Right ventricle myocardium inferior (tissue), 1 donor: ENCODE measurements at places on chromosomes 5 and 9. TPM values are rescaled to one million over a fixed set of nuclear protein-coding genes. Genes with fewer than 3 reads are reported as not detected.

The CATSPER3 gene
- 1.1 TPM for total RNA-seq

The CMYA5 gene
- 886 TPM for total RNA-seq

The PCDHGA8 gene
- total RNA-seq = 9.7 TPM

The CCDC171 gene
- total RNA-seq = 1.6 TPM

The UGCG gene
- 12.8 TPM for total RNA-seq

The ZNF454 gene
- total RNA-seq = 1.8 TPM

The GRM6 gene
- not detected for total RNA-seq

The IL3 gene
- total RNA-seq = not detected

DNA sequence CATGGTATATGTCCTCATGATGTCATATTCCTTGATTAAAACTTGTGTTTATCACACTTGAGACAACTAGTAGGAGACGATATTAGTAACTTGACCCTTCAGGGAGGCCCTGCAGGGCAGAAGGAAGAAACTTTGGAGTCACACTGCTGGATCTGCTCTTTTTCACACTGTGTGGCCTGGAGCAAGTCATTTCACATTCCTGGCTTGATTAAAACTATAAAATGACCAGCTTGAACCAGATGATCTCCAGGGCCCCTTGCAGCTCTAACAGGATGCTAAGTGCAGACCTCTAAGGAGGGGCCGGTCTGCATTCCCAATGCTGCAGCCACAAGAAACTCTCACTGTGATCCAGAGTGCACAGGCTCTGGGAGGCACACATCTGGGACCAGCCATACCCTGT, 146.4 kb upstream of the ZNF366 start:
- no peak for DNase-seq

GRCh38 chr5:38403877-38404635, 145.7 kb downstream of the EGFLAM start:
- DNase-seq = no peak

- DNase-seq = no peak
Measured at GRCh38 chr5:1174122-1174936, 27.1 kb upstream of the SLC6A19 start.

DNA sequence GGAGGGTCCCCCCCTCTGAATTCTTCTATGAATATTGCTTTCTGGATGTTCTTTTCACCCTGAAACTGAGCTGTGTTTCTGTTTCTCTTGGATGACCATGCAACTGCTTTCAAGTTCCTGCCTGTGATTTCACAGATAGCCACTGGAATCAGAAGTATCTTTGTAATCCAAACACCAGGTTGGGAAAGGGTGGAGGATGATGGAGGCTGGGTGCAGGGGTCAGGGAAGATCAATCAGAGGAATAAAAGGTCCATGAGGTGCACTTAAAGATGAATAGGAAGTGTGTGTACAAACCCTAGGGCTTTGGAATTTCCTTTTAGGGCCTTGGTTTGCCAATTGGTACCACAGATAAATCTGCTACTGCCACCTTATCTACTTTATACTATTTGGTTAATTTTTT, 68.2 kb upstream of the AGXT2 start:
- DNase-seq = no peak

DNA sequence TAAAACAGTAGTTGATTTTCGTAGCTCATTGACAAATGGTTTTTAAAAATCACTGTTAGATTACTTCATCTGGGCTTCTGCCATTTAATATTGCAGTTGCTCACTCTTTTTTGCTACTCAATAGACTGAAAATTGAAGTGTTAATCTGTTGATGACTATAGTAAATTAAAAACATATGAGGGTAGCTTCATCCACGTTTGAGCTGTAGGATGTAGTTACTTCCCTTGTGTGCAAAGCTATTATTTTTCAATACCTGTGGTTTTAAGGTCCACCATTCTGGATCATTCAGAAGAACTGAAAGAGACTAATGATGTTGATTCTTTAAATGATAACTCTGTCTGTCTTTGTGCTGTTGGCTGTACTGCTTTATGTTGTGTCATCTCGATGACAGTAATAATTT, 74.7 kb downstream of the LNPEP start:
- no peak for DNase-seq

DNA sequence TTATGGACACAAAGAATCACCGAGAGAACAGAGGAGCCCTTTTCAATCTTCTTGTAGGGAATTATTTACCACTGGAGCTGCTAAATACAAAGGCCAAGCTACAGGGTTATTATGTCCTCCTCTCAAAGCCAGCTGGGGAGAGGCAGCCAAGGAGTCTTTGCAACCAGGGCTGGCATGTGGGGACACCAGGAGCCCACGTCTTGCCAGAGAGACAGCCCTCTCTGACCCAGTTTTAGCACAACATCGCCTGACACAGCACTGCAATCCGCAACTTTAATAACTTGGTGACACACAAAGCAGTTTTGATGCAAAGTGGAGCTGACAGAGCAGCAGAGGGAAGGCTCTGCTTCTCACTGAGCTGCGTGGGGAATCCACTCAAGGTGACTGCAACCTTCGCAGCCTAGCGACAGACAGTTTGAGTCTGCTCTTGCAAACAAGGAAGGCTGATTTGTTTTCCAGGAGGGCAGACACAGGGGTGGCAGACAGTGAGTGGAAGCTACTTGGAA, 33.6 kb downstream of the TLR4 start:
- no peak for DNase-seq

GRCh38 chr5:32388432-32389129, 56.0 kb downstream of the ZFR start:
- DNase-seq = no peak

DNA sequence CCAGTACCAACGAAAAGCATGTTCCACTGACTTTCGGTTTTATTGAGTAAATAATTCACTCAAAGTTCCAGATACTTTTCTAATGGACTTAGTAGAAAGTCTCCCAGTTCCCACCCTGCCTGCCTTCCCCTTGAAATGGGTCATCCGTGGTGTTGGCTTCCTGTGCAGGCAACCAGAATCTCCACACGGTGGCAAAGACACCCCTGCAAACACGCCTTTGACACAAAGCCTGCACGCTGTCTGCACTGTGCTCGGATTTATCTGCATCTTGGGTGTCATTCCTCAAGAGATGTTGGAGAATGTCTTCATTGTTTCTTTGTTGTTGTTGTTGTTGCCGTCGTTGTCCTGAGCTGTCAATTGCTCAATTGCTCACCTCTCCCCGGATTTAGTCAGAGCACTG, 150.0 kb upstream of the IRX2 start:
- DNase-seq = no peak

DNA sequence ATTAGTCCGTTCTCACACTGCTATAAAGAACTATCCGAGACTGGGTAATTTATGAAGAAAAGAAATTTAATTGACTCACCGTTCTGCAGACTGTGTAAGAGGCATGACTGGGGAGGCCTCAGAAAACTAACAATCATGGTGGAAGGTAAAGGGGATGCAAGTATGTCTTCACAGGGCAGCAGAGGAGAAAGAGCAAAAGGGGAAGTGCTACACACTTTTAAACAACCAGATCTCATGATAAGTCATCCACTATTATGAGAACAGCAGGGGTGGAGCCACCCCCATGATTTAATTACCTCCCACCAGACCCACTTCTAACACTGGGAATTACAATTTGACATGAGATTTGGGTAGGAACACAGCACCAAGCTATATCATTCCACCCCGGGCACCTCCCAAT, 26.6 kb downstream of the FST start:
- DNase-seq = no peak

DNA sequence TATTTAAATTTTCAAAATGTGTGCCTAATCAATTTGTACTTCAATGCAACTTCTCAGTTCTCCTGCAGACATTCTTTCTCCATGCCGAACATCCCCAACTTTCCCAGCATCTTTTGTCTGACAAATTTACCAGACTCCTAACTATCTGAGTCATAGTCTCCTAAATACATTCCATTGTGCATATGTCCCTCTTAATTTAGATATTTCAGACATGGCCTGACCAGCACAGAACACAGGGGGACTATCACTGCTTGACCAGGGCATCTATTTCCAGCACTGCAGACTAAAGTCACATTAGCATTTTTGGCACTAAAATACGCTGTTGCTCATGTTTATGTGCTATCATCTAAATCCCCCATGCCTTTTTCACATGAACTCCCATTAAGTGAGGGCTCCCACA, 71.9 kb downstream of the ITGA1 start:
- DNase-seq = no peak

DNA sequence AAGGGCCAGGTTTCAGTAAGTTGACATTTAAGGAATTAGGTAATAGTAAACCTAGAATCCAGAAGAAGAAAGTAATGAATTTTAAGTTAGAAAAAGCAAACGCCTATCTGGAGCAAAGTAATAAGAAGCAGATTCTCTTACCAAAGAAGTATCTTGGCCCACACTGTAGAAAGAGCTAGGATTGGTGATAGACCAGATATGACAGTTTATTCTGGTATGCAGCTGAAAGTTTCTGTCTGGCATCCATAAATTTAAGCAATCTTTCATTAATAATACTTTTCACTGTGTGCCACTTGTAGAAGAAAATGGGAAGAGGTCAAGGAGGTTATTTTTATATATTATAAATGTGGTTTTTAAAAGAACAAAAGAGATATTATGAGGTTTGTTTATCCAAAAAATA, 3.0 kb downstream of the RECK start:
- no peak for DNase-seq

GRCh38 chr9:12511726-12512125, 181.5 kb upstream of the TYRP1 start:
- DNase-seq = no peak

DNA sequence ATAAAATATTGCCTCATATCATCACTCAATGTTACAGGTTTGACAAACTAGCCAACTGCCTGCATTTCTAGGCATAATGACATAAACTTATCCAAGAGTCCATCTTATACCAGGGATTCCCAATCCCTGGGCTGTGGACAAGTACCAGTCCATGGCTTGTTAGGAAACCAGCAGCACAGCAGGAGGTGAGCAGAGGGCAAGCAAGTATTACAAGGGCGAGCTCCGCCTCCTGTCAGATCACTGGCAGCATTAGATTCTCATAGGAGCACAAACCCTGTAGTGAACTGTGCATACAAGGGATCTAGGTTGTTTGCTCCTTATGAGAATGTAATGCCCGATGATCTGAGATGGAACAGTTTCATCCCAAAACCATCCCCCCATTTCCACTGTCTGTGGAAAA, 144.9 kb downstream of the PRKACG start:
- DNase-seq = no peak

DNA sequence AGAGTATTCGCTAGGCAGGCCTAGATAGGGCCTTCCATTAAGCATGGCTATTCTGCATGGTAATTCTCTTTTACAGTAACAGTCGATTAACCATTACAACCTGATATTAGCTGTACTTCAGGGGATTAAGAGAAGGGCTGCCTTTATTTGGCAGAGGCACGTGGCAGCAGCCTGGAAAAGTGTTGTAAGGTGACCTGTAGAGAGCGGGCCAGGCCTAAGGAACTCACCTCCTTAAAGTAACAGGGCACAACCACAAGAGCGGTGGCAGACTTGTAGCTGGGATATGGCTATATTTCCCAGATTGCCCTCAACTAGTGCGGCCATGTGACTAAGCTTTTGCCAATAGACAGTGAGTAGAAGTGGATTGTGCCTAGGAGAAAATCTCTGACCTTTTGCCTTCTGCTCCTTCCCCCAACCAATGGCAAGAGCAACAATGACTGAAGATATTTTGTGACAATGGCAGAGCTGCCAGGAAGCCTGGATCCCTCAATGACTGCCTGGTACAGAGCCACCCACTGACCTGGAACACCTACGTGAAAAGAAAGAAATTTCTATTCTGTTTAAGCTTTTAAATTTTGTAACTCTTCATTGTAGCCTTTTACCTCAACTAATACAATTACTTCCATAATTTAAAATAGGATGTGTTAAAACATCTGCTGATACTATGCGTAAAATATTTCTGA, 18.9 kb upstream of the ANKRD34B start:
- DNase-seq = no peak

- DNase-seq = peak; percentile 72
Measured at GRCh38 chr9:13758936-13759335, 479.4 kb upstream of the MPDZ start.

DNA sequence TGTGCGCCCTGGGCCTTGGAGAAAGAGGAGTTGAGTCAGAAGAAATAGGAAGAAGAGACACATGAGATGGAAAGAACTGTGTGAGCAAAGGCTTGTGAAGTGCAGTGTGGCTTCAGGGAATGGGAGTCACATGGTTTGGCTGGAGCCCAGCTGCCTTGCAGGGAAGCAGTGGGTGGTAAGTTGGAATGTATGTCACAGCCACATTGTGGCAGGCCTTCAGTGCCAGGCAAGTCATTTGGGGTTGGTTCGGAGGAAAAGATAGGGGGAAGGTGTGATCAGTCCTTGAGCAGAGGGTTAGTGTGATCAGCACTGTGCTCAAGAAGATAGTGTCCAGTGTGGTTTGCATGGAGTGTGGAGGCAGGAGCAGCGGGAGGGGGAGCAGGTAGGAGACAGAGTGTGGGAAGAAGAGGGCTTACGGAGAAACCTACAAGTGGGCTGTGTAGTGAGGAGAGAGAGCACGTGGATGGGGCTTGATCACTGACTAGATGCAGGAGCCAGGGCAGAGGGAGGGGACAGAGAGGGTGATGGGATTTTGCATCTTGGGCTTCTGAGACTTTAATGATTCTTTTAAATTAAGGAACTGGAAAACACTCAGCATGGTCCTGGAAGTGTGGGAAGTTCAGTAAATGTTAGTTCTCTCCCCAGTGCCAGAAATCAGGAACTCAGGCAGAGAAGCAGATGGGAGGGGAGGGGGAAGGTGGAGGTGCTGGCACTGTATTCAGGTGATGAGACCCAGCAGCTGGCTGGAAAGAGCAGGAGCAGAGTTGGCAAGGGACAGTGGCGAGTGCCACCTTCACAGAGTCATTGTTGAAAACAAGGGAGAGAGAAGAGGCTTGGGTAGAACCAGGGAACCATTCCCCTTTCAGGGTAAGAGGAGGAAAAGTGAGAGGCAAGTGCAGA, 46.6 kb downstream of the ARHGAP26 start:
- DNase-seq = no peak

DNA sequence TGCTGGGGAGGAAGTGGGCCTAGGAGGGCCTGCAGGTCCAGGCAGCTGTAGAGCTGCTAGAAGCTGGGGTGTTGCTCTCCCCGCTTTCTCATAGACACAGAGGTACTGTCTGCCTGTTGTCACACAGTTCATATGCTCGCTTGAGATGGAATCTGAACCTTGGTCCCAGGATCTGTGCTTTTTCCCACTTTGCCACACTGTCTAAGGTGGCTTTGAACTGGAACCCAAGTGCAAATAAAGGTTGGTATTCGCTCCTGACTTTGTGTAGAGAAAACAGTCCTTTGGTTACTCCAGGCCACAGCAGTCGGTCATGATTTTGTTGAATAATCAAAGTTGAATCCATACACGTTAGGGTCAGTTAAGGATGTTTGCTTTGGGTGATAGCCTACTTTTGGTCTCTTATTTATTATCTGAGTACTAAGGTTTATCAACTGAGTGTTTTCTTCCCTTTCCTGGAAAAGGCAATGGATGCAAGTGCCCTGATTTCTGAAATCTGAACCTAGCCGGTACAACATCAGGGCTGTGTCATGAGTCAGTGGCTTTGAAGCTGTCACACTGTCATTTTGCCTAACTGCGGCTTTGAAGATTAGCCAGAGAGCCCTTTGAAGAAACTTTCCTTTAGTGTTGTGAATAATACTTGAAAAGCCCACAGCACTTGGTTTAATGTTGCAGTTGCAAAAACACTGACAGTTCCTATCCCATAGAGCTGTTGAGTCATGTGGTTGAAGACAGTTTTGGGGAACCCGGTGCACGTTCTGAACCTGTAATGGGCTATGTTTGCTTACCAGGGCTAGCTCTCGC, 41.3 kb downstream of the HABP4 start:
- DNase-seq = no peak

GRCh38 chr9:22111954-22112247, 102.8 kb upstream of the CDKN2B start:
- DNase-seq = no peak
